ENCODE measurements at places on chromosomes 13 and 19. TPM values are rescaled to one million over a fixed set of nuclear protein-coding genes. Genes with fewer than 3 reads are reported as not detected.

TNFSF13B gene
- total RNA-seq: 81.3 TPM

THSD8 gene
- not detected for total RNA-seq

- H3K27me3 ChIP-seq: no peaks in the 10 kb centered on the region
- no peak overlapping the region for H3K27ac ChIP-seq
- H3K4me1 ChIP-seq: no peaks in the 10 kb centered on the region
- H3K36me3 ChIP-seq: no peaks in the 10 kb centered on the region
These were observed 38.1 kb downstream of the UCHL3 start for GRCh38 chr13:75587679-75588078.

GRCh38 chr19:3573858-3574637 is 1.3 kb downstream of the HMG20B start:
- no peaks in the 10 kb centered on the region for H3K36me3 ChIP-seq
- peaks cover 25% of the 10 kb centered on the region for H3K4me1 ChIP-seq
- no peak overlapping the region for H3K27ac ChIP-seq
- DNase-seq: peak; percentile 98

- DNase-seq: peak; percentile 34
- no peaks in the 10 kb centered on the region for H3K27me3 ChIP-seq
- H3K4me3 ChIP-seq: no peak overlapping the region
- H3K4me1 ChIP-seq: peaks cover 39% of the 10 kb centered on the region
- no peak overlapping the region for H3K27ac ChIP-seq
- no peaks in the 10 kb centered on the region for H3K36me3 ChIP-seq
These were observed 34.3 kb upstream of the C1QTNF9 start for GRCh38 chr13:24275041-24275440.

GRCh38 chr19:11067356-11068113 is 21.7 kb upstream of the LDLR start:
- DNase-seq: no peak
- peaks cover 9% of the 10 kb centered on the region for H3K4me1 ChIP-seq
- H3K4me3 ChIP-seq: no peak overlapping the region
- H3K36me3 ChIP-seq: no peaks in the 10 kb centered on the region
- no peak overlapping the region for H3K27ac ChIP-seq
- no peaks in the 10 kb centered on the region for H3K27me3 ChIP-seq

DNA sequence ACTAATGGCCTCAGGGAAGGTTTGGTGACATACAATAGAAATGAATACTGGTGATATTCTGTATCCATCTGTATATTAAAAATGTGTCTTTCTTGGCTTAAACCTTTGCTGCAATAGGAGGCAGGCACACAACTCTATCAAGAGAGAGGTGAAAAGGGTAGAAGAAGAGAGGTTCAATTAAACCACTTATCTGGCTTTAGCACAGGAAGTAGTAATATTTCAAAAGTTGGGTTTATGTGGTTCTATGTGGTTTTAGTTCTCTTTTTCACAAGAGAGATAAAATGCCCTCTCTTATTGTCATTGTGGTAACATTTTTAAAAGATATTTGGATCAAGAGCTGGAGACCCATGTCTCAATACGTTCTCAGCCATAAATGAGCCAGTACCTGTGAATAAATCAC is 146.2 kb upstream of the FNDC3A start:
- no peak for DNase-seq
- no peaks in the 10 kb centered on the region for H3K4me1 ChIP-seq
- no peak overlapping the region for H3K4me3 ChIP-seq
- no peaks in the 10 kb centered on the region for H3K36me3 ChIP-seq
- no peak overlapping the region for H3K27ac ChIP-seq
- no peaks in the 10 kb centered on the region for H3K27me3 ChIP-seq

DNA sequence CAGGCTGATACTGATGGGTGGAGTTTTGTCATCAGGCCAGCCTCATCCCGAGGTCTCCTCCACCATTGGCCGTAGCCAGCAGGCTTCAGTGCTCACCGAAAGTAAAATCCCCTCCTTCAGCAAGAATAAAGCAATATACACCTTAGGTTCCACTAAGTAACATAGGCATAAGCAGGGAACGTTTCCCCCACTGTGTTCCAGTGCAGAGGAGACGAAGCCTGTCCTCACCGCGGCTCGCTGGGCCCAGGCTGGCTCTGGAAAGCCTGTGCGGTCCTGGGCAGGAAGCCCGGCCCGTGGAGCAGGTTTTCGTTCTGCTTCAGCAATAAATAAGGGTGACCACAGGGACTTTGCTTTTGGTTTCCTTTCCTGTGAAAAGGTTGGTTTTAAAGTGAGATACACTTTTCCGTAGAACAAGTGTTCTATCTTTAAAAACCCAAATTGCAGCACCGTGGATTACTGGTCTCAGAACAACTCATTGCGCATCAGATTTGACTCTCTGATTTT is 16.3 kb upstream of the TEX29 start:
- peaks cover 61% of the 10 kb centered on the region for H3K36me3 ChIP-seq
- no peak overlapping the region for H3K27ac ChIP-seq
- no peaks in the 10 kb centered on the region for H3K4me1 ChIP-seq
- DNase-seq: no peak

DNA sequence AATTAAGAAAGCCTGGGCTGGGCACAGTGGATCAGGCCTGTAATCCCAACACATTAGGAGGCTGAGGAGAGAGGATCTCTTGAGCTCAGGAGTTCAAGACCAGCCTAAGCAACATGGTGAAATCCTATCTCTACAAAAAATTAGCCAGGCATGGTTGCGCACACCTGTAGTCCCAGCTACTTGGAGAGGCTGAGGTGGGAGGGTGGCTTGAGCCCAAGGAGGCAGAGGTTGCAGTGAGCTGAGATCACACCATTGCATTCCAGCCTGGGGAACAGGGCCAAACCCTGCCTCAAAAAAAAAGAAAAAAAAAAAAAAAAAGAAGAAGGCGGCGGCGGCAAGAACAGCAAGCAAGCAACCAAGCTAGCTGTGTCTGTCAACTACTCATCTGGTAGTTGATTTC is 26.7 kb downstream of the TSC22D1 start:
- DNase-seq: no peak
- no peaks in the 10 kb centered on the region for H3K27me3 ChIP-seq
- H3K27ac ChIP-seq: no peak overlapping the region
- no peak overlapping the region for H3K4me3 ChIP-seq
